ENCODE measurements at places on chromosomes 3 and 15.

DNA sequence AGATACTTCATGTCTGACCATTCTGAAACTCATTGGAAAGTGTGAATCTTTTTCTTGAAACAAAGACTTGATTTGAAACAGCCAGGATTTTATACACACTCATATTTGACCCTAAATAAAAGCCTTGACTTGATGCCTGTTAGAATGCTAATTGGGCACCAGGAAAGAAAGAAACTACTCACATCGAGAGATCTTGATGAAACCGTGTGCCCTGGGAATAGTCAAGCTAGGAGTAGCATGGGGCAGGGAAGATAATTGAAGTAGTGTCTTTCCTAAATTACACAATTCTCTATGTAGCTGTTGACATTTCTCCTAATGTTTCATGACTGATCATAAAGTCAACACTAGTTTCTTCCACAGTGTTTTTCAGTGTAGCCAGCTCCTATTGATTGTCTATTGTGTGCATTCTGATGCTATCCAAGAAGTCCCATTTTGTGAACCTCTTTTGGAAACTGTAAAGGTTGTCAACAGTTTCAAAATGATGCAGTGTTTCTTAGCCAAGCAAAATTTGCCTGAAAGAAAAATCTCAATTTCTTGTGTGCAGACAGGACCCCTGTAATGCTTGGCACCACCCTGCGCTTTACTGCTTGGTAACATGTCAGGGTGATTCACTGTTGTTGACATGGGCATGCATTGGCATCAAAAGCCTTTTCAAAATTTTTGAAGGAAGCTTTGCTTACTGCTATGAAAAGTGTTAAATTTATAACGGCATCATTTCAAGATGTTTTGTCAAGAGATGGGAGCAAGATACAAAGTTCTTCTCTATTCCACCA, 52.5 kb upstream of the OTOL1 start:
- DNase-seq: no peak

DNA sequence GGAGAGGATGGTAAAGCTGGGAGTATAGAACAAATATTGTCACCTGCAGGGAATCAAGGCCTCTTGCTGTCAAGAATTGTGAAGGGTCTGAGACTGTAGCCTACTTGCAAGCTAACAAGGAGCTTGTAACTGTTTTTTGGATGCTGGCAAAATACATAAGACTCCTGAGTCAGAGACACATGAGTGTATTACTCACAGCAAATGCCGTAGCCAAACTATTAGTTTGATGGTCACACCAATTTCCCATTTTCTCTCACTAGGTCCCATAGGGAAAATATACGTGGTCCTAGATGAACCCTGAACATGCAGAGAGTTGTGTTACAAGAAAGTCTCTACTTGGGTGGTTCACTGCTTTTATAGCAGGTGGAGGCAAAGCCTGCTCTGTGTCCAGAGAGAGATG, 44.7 kb upstream of the LIPC start:
- no peak for DNase-seq

DNA sequence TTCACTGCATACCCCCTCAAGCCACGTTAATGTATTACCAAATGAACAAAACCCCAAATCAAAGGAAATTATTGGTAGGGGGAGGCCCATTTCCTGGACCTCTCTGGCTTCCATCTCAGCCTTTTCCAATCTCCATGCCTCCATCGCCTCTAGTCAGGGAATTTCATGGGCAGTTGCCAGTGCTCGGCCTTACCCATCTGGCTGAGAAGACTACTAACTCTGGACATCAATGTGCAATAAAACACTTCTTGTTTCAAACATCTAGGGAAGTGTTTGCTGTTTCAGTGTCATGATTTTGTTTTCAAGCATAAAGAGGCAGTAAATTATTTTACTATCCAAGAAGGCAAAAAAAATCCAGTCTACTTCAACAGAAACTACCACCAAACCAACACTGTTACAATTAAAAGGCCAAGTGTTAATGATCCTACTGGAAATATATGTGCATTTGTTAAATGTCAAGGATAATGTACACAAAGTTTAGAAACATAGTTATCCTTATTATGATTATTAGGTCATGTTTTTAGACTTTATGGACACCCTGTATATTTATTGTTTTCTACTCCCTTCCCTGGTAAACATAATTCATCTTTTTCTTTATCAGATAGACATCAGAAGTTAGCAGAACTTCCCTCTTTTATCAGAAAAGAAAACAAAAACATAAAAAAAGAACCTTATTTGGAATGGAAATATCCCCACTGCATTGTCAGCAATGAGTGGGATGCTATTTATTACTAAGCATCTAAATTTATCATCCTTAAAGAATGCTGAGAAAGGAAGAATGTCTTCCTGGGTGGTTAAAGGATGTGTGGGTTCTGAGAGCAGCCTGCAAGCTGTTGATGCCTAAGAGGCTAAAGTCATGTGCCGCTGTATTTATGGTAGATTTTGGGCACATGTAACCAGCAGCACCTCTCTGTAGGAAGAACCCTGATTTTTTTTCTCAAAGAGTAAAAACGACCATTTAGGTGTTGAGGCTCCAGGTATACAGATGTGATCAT, 15.2 kb downstream of the LDHAL6B start:
- no peak for DNase-seq

DNA sequence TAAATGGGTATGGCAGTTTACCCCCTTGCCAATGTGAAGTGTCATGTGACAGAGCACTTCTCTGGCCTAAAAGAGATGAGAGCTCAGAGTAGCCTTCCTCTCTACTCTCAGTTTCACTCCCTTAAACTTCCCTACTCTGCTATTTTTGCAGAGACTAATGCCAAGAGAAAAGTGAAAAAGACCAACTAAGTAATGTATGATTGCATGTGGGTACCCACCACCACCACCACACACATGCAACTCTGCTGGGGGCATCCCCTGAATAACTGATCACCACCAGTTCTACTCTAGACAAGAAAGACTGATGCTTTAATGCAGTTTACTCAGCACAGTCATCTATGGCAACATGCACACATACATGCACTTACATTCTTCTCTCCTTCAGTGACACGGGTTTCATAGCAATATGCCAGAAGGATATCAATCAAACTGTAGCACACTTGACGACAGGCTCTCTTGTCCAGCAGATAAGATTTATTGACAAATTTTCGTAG, 31.3 kb downstream of the SHQ1 start:
- DNase-seq: no peak

DNA sequence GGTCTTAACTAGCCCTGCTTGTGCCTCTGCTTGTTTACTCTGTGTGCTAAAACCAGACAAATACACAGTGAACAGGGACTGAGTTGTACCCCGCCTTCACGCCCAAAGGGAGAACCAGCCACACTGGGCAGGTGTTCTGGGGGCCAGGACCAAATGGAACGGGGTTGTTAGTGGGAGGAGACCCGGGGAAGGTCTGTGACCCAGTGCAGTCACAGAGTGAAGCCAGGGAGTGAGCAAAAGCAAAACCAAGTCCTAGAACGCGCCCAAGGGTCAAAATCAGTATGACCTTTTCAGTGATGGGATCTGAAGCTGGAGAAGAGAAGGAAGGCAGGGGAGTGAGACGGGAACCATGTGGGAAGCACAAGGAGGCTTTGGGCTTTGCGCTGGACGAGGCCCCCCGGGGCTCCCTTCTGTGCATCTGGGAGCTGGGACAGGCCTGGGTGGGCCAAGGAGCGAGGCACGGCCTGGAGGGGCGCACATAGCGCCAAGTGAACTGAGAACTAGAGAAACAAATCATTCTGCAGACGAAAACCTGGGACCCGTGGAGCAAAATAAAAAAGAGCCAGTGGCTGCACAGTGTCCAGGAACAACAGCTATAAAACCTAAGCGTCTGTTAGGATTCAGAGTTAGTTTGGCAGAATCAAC, 78.3 kb upstream of the ALDH1A3 start:
- DNase-seq: no peak

- no peak for DNase-seq
Measured at GRCh38 chr3:127732879-127733350, 60.2 kb downstream of the ABTB1 start.

- DNase-seq: no peak
Measured at GRCh38 chr3:124078953-124079911, 87.3 kb upstream of the ROPN1 start.

DNA sequence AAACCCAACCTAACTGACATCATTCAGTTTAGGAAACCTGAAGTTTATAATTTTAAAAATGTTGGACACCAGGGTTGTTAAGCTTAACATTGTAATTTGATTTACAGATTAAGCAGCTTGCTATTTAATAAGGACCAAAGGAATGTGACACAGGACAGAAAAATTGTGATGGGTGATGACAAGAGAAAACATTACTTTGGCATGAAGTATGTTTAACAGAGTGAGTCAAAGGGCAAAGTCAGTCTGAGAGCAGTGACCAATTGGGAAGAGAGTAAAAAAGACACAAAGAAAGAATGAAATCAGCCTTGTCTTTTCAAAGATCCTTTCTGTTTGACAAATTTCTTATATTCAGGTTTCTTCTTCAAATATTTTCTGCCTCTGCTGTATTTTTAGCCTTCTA, 1301.6 kb downstream of the SI start:
- no peak for DNase-seq

- DNase-seq: no peak
Measured at GRCh38 chr3:25448750-25449692, 21.0 kb downstream of the RARB start.

- no peak for DNase-seq
Measured at GRCh38 chr15:56608993-56609392, 124.3 kb downstream of the ZNF280D start.

DNA sequence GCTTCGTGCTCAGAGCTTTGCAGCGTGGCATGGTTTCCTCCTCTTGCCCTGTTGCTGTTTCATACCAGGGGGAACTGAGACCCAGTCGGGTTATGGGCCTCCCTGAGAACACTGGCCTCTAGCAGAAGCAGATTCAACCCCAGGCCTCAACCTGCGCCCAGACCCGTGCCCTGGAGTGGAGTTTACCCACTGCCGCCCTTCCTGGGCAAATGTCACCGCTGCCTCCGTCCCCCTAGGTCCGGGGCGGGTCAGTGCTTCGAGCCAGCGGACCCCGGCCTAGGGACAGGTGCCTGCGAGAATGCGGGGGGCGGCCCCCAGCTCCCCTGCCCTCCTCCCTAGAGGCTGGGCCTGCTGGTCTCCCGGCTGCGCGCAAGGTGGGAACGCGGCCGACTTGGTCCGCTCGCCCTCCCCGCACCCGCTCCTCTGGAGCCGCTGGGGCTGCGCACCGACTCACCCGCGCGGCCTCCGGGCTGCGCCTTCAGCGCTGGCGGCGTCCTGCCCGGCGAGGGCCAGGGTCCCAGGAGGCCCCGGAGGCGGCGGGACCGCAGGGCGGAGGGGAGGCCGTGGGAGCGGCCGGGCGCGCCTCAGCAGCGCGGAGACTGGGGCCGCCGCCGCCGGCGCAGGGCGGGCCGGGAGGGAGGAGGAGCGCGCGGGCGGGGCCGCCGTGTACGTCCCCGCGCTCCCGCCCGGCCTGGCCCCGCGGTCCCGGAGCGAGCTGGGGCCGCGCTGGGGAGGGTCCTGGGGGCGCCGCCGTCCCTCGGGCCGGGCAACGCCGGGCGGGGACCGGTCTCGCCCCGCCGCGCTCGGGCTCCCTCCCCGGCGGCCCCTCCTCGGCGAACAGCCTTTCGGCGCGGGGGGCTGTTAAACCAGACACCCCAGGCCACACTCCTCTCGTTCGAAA, at the start of gene PIGZ:
Gene PIGZ (minus strand): TSS at position 601 of the 901 bp plus-strand sequence. CDS start 16,802 bp downstream, outside the sequence.
- no peak for DNase-seq

DNA sequence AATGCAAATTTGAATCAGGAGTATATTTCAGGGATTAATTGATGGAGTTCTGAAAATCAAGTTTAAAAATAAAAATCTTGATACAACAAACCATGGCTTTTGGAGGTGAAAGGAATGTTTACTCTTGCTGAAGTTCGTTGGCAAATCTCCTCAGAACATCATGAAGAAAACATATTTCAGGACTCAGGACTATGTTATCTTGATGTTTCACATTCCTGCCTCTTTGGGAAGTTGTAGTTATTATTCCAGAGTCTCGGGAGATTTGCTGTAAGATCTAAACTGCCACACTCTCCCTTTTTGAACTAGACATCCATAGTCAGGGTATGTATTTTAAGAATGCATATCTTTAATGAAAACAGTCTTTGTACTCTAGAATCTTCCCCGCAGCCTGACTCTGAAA, 271.2 kb downstream of the RBMS3 start:
- no peak for DNase-seq

GRCh38 chr3:193944518-193944884, 191.4 kb upstream of the HES1 start:
- no peak for DNase-seq

DNA sequence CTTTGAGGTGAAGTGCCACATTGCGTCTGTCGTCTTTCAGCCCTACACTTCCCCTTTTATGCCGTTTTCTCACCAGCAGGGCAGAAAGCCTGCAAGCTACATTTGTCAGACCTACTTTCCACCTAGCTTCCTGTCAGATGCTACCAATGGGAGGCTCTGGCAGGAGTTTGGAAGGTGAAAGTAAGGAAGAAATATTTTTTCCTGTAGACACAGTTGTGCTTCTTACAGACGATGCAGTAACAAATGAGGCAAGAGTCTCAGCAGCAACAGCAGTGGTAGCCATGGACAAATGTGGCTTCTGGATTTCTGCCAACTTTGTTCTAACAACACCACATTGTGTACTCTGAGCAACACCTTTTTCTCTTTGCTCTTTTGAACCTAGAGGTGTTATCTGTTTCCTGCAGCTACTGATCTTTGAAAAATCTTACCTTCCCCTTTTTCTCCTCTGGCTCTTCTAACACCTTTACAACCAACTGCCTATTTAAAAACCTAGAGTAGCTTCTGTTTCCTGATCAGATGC, 70.6 kb upstream of the STT3B start:
- peak; percentile 6 for DNase-seq

DNA sequence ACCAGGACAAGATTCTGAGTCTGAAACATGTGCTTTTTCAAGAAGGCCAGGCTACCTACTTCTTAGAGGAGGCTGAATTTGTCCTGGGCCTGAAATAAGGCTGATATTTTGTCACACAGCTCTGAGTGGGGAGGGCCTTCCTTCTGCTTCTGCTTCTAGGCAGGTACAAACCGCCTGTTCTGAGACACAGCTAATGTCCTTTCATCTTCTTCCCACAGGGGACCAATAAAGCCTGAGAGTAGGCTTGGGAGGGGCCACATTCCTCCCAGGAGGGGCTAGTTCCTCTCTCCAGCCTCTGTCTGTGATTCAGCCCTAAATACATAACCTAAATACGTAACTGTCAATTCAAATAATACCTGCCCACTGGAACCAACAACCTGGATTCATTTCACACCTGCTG, 34.8 kb downstream of the CRYGS start:
- no peak for DNase-seq

GRCh38 chr3:191901741-191902140, 440.8 kb downstream of the PYDC2 start:
- no peak for DNase-seq

DNA sequence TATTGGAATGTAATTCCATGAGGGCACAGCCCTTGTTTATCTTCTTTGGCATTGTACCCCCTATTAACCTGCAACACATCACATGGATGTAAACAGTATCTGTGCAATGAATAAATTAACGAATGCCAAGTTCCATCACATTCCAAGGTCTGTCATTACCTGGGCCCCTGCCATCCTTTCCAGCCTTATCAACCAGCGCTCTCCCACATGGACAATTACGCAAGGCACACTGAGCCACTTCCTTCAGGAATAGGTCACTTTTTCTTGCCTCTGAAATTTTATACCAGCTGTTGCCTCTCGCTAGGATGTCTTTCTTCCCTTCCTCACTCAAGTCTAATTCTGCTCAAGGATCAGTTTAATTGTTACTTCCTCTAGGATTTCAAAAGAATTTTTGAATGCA, 1051.8 kb upstream of the CFAP20DC start:
- DNase-seq: no peak

GRCh38 chr3:137764001-137764433, at the start of gene SOX14:
Gene SOX14 (plus strand): TSS chr3:137764315. CDS start chr3:137764785, 470 bp downstream.
- DNase-seq: no peak

GRCh38 chr15:86610038-86610437, 530.4 kb downstream of the AGBL1 start:
- DNase-seq: no peak

All from effector CD8-positive, alpha-beta T cell (primary cell).